ENCODE measurements at places on chromosomes 12 and 14.

DNA sequence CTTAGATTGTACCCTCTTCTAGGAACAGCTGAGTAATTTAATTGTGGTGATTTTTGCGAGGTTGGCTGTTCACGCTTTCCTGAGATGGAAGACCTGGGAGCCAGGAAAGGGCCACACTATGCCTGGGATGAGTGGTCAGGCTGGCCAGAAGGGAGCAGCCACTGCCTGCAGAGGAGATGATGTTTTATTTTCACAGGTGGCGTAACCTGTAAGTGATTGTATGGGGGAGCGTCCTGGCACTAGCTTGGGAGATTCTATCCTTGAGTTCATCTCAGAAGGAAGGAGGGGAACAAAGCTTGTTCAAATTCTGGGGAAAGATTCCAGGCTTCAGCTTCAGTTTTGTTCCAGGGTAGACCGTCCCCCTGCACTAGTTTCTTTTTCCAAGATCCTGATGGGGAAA, 1.2 kb downstream of the RPH3A start:
- DNase-seq, result no peak

GRCh38 chr12:47939009-47939601, 24.3 kb upstream of the TMEM106C start:
- no peak for DNase-seq

- no peak for DNase-seq
Measured at GRCh38 chr12:111085096-111085495, 164.7 kb upstream of the MYL2 start.

- DNase-seq, result no peak
Measured at GRCh38 chr14:104717646-104718045, 6.4 kb upstream of the ADSS1 start.

GRCh38 chr12:8038659-8039114, 6.2 kb downstream of the FOXJ2 start:
- DNase-seq, result peak; percentile 55

GRCh38 chr14:96136371-96137005, 68.2 kb upstream of the BDKRB2 start:
- no peak for DNase-seq

- DNase-seq, result no peak
Measured at GRCh38 chr12:65944637-65945036, 120.4 kb downstream of the HMGA2 start.

DNA sequence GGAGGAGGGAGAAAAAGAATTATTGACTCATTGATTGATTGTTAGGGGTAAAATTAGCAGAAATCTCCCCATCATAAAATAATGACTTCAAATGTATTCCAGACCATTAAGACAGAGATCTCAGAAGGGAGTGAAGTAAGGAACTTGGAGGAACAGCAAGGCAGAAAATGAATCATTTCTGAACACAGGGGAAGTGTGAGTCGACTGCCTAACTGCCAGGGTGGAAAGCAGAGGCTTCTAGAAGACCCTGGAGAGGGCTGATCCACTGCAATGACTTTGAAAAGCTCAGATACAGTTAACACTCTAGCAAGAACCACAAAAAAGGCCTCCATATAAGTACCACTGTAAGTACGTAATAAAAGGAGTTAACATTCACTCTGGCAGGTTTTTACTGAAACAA, 9.7 kb downstream of the GLTP start:
- DNase-seq, result no peak

- no peak for DNase-seq
Measured at GRCh38 chr12:117060246-117060928, 38.8 kb downstream of the TESC start.

DNA sequence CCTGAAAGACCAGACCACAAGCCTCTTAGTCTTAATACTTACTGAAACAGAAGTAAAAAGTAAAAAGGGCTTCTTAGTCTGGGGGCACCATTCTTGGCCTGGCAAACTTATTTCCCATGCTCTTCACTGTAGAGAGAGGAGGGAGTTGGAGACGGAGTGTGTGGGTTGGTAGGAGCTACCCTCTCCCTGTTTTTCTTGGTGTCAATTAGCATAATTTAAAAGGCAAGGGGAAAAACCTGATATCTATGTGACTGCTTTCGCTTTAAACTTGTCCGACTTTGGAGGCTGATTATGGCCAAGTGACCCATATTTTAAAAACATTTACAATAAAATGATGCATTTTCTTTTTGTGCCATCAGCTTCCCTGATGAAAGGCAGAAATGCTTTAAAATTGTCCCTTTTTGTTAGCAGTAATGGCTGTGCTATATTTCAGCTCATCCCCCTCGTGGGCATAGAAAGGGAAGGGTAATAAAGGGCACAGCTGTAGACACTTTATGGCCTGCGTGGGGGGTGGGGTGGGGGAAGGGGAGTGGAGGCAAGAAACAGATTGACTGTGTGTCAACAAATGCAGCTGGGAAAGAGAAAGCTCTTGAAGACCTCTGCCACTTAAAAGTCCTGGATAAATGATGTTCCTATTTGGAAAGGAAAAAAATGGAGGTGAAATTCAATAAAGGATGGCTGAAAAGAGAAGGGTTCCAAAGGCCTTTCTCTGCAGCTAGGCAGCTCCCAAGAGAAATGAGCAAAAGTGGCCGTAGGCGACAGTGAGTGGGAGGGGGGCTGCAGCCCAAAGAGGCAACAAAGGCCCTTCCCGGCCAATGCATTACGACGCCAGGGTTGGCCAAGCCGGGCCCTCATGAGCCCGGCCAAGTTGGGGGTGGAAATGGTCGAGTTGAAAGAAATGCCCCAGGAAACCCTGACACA, 57.5 kb upstream of the TMEM263 start:
- no peak for DNase-seq

GRCh38 chr14:52399921-52400595, 85.9 kb downstream of the PTGER2 start:
- no peak for DNase-seq

DNA sequence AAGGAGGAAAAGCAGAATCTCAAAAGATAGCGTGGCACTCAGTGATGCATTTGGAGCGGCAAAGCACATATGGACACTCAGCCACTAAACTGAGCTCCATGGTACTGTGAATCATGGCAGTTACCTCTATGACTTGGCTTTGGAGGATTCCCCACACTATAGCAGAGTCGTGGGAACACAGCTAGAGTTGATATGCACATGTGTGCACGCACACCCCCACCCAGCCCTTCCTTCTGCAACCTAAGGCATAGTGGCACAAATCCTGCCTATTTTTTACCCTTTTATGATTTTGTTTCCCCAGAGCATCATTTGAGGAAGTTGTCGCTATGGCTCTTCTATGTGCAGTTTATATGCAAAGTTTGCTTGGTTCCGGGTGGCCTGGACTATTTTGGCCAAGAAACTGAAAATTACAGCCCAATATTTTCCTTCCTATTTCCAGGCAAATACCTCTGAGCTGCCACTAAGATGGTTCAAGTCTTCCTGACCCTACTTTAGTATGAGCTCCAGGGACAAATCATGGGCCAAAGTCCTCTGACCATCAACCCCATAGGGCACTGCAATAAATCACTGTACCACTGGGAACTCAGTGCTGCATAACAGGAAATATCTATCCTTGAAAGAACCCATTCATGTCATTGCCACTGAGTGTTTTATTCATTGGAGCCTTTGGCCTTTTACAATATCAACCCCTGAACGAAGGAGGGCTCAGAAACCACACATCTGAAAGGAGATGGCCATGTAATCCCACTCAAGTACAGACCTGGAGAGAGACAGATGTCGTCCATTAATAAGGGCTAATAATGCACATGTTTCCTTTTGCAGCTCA, 177.5 kb downstream of the EGLN3 start:
- DNase-seq, result no peak

DNA sequence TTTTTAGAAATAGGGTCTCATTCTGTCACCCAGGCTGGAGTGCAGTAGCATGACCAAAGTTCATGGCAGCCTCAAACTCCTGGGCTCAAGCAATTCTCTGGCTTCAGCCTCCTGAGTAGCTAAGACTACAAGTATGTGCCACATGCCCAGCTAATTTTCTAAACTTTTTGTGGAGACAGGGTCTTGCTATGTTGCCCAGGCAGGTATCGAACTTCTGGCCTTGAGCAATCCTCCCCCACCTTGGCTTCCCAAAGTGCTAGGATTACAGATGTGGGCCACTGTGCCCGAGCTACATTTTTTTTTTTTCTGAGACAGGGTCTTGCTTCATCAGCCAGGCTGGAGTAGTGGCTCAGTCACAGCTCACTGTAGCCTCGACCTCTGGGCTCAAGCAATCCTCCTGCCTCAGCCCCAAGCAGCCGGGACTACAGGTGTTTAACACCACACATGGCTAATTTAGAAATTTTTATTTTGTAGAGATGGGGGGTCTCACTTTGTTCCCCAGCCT, 7.1 kb downstream of the PPP4R3A start:
- no peak for DNase-seq

- DNase-seq, result no peak
Measured at GRCh38 chr14:35818346-35819115, 7.6 kb upstream of the BRMS1L start.

DNA sequence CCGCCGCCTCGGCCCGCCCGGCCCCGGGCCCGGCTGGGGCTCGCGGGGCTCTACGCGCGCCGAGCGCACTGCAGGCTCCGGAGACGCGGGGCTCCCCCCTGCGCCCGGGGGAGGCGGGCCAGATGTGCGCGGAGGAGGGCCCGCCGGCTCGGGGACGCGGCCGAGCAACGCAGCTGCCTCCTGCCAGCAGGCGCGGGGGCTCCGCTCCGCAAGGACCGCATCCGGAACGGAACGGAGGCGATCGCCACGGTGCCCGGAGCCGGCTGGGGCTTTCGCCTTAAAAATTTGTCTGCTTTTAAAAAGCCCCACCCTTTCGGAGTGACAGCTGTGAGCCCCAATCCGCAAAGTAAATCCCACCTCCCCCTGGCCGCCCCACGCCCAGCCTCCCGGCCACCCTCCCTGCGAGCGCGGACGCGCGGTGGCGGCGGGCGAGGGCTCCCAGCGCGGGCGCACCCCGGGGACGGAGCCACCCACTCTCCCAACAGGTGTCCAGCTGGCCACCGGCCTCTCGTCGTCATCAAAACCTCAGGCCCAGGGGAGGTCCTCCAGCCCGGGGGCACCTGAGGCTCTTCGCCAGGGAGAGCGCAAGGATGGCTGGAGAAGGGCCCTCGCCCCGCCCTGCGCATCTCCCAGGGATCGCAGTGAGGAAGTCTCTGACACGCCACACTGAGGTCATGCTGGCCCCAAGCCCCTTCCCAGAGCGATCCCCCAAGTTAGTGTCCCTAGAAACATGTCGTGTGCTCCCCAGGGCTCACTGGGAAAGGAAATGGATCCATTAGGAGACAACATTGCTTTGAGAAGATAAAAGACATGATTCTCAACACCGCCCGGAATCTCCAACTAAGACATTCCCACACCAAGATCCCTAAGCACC, at the start of gene TMEM132D:
Gene TMEM132D, minus strand, starts transcription at position 70 of the 874 bp plus-strand sequence.
- no peak for DNase-seq

DNA sequence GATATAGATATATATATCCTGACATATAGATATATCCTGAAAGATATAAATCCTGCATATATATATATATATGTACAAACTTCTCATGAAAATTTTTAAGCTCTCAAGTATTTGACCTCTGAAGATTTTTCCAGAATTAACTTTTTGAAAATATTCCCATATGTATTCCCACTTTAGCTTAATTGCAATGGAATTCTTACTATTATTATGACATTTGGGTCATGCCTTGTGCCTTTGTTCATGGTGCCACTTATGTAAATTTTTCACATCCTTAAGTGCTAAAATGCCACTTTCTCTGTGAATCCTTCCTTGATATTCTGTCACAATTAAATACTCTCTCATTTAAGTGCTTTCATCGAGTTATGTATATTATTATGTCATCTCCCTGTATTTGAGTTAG, 398.2 kb upstream of the SEL1L start:
- DNase-seq, result no peak

DNA sequence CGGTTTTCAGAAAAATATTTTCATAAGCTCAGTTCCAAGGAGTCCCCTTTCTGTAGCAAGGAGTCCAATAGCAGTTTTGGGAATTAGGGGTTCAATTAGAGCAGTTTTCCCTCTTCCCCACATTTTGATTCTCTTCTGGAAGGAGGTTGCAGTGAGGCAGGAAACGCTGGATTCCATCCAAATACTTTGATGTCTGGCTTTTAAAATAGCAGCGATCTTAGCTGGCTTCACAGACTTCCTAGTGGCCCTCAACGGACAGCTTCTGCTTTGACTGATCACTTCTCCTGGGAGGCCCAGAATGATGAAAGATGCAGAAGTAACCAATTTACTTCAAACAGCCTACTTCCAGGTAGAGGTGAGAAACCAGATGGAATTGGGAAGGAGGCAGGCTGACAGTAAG, 63.1 kb downstream of the C12orf75 start:
- no peak for DNase-seq

DNA sequence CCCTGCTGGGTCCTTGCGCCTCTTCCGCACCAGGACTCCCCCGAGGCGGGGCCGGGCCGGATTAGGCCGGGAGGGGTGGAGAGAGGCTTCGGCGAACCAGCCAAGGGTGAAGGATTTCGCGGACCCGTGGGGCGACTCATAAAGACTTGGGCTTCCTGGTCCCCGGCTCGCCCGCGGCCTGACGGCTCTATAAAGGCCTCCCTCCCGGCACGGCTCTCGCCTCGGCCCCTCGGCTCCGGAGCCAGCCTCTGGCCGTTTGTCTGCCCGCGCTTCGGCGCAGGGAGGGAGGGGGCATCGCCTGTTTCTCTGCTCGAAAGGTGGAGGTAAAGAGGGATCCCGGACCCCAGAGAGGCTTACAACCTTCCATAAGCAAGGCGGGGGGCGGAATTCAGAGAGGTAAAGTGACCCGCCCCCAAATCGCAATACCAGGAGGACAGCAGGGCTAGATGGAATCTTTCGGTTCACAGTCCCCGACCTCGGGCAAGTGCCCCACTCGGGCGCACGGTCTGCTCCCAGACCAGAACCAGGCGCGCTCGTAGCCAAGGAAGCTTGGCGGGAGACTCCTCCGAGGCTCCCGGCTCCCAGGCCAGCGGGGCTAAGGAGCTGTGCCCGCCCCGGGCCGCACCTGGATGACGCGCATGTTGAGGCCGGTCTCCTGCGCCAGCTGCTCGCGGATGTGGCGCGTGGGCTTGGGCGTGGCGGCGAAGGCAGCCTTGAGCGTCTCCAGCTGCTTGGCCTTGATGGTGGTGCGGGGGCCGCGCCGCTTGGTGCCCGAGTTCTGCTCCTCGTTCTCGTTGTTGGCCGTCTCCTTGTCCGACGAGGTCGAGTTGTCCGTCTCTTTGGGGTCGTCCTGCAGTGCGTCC, 3.9 kb downstream of the LHX5 start:
- DNase-seq, result peak; percentile 45

- DNase-seq, result peak; percentile 81
Measured at GRCh38 chr12:107320929-107321631, 227.7 kb upstream of the CRY1 start.

- DNase-seq, result no peak
Measured at GRCh38 chr12:67916266-67916970, 72.8 kb upstream of the IFNG-AS1 start.

GRCh38 chr14:42110167-42110566, 503.5 kb downstream of the LRFN5 start:
- DNase-seq, result no peak

- DNase-seq, result no peak
Measured at GRCh38 chr12:8546591-8546990, 5.9 kb upstream of the CLEC4E start.
